ENCODE measurements at places on chromosomes 1 and 21.
A peak's percentile ranks its signal among the peaks of the same experiment; 100 is the strongest.

- DNase-seq, result no peak
These were observed 115.3 kb downstream of the NTPCR start for GRCh38 chr1:233065685-233066084.

- DNase-seq, result no peak
These were observed 11.9 kb downstream of the FGGY start for GRCh38 chr1:59308839-59309238.

DNA sequence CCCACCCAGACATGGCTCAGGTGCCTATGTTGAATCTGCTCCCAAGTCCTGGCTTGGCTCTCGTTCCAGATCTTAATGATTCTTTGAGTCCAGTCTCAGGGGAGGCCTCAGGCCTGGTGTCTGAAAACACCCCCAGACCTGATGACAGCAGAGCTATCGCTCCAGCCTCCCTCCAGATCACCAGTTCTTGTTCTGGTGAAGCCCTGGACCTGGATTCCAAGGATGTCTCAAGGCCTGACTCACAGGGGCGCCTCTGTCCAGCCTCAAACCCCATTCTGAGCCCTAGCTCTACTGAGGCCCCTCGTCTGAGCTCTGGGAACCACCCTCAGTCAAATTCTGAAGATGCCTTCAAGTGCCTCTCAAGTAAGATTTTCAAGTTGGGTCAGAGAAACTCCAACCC lies 11.4 kb downstream of the MROH7 start:
- DNase-seq, result no peak

- no peak for DNase-seq
These were observed 132.0 kb upstream of the ZC3H11B start for GRCh38 chr1:219744652-219745469.

DNA sequence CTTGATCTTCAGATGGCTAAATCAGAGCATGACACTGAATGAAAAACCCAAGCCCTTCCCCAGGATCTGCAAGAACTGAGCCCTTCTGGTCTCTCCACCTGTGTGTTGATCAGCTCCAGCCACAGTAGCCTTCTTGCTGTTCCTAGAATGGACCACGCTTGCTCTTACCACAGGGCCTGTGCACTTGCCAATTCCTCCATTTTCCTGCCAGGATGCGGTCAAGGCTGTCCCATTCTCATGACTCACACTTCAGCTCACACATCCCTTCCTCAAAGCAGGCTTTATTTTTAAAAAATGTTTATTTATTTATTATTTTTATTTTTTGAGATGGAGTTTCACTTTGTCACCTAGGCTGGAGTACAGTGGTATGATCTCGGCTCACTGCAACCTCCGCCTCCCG lies 43.6 kb upstream of the GRHL3 start:
- DNase-seq, result no peak

GRCh38 chr1:27886744-27887143 lies 14.4 kb downstream of the THEMIS2 start:
- DNase-seq, result no peak

DNA sequence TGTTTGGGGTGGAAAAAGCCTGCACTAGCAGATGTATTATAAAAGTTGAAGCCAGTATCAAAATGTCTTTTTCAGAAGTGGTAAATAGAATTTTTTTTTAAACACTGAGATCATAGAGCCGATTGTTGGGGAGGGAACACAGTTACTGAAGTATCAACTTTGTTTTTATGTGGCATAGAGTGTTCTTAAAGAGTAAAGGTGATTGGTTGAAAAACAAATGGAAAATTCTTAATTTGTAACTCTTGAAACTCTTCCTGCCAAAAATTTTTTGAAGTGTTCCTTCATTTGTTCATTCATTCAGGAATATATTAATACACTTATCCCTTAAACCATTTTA lies 83.3 kb downstream of the DISP1 start:
- DNase-seq, result no peak

GRCh38 chr1:44643721-44644334 lies 30.5 kb downstream of the TMEM53 start:
- DNase-seq, result no peak

- no peak for DNase-seq
These were observed 37.6 kb upstream of the CLIC4 start for GRCh38 chr1:24707687-24708086.

DNA sequence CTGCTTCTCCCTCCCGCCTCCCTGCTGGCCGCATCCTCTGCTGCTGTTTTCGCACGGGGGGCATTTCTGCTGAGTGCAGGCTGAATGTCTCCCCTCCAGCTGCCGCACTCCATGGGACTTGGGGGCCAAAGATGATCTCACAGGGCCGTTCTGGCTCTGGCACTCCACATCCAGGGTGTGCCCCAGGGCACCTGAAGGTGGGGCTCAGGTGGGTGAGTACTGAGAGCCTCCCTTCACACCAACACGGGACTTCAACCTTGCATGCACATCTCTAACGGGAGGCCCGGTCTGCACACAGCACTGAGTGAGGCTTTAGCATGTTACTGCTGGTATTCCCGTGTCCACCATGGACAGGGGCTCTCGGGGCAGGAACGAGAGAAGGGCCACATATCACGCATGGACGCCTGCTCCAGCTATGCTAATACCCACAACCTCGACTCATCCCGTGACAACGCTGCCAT lies 88.9 kb downstream of the DMRTB1 start:
- no peak for DNase-seq

- no peak for DNase-seq
These were observed 22.5 kb downstream of the EFCAB7 start for GRCh38 chr1:63545780-63546179.

DNA sequence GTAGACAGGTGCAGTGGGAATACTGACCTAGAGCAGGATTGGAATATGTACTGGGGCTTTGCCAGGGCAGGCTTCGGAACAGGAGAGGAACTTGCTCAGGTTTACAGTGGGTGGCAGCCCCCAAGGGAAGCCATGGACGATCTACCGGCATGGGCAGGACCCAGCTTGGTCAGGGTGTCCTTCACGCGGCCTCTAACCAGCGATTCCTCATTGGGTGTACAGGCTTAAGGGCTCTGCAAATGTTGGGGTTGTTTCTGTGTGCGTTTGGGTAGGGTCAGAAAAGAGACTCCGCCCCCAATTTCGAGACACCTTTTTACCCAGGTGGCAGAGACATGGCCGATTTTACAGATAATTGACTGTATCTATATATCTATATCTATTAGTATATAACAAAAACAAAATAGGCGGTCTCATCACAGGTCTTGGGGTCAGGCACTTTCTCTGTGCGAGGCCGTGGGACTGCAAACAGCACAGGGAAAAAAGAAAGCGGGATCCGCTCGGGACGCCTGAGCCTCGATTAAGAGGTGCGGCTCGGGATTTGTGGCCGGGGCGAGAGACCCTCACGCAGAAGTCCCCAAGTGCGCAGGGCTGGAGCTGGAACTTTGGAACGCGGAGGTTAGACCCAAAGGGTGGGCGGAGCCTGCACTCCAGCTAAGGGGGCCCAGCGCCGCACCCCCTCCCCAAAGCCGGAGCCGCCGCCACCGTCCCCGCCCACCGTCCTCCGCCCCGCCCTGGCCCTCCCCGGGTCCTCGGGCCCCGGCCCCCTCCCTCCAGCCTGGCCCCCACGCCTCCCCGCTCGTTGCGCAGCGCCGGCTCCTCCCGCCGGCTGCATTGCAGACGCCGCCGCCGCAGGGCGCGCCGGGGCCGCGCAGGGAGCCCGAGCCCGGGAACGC lies 67.5 kb upstream of the VAMP3 start:
- peak; percentile 16 for DNase-seq

- no peak for DNase-seq
These were observed 16.5 kb upstream of the MPZL1 start for GRCh38 chr1:167705250-167705649.

DNA sequence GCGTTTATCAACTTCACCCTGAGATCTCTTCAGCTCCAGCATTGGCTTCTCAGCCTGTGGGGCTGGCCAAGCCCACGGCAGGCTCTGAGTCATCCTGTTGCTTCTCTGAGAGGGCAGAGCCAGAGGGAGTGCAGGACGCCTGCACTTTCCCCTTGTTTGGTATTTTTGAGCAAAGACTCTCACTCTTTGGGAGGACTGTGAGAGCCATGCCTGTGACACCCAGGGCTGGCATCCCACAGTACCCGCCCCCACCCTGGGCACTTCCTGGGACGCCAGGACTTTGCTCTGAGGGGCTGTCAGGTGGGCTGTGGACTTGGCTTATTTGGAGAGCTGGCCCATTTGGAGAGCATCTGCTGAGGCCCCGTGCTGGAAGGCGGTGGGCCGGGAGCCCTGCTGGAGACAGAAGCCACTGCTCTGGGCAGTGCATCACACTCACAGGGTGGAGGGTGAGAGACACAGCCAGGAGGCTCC lies 37.4 kb downstream of the VANGL1 start:
- no peak for DNase-seq

DNA sequence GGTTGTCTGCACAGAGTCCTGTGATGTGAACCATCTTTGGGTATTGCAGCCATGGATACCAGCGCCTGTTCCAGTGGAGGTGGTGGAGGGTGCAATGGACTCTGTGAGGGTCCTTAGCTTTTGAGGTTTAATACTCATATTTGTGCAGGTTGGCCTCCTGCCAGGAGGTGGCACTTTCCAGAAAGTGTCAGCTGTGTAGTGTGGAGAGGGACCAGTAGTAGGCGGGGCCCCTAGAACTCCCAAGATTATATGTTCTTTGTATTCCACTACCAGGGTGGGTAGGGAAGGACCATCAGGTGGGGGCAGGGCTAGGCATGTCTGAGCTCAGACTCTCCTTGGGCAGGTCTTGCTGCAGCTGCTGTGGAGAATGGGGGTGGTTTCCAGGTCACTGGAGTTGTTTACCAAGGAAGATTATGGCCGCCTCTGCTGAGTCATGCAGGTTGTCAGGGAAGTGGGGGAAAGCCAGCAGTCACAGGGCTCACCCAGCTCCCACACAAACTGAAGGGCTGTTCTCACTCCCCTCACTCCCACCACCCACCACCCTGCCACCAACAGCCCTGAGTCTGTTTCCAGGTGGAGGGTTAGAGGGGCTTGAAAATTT lies 31.2 kb upstream of the ZNF678 start:
- no peak for DNase-seq

- no peak for DNase-seq
These were observed 325.2 kb downstream of the DUSP10 start for GRCh38 chr1:221416723-221417122.

GRCh38 chr1:30146448-30146847 lies 576.9 kb downstream of the MATN1 start:
- no peak for DNase-seq

DNA sequence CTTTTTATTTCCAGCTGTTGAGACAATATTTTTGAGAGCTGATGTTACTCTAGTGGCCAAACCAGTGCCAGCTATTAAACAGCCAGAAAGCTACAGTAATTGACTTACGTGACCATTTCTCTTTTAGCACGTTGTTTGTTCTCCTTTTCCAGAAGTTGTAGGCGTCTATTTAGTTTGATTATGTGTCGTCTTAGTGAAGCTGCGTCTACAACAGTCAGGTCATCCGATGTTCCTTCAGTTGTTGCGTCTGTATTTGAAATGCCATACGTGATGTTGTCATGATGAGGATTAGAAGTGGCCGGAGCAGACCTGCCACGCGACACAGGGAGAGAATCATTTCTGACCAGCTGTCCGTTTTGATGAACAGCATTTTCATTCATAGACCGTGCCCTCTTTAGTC lies 38.2 kb downstream of the TMEM51 start:
- DNase-seq, result no peak

- DNase-seq, result no peak
These were observed 37.1 kb upstream of the CD55 start for GRCh38 chr1:207284209-207284897.

DNA sequence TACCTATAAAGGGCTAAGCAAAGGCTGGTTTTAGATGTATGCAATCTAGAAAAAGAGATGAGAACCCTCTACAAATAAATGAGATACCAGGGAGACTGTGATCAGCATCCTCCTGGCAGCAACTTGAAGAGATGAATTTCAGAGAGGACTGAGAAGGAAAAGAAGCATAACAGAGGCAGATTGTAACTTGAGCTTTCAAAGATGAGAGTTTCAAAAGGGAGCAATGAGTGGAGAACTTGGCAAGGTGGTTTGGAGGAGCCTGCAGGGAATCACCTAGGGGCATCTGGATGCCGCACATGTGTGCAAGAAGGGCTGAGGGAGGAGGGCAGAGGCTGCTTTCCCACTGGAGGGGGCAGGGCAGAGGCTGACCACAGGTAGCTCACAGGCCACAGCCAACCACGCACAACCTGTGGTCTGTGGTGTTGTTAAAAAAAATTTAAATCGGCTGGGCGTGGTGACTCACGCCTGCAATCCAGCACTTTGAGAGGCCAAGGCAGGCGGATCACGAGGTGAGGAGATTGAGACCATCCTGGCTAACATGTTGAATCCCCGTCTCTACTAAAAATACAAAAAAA lies 50.2 kb downstream of the PCNX2 start:
- no peak for DNase-seq

DNA sequence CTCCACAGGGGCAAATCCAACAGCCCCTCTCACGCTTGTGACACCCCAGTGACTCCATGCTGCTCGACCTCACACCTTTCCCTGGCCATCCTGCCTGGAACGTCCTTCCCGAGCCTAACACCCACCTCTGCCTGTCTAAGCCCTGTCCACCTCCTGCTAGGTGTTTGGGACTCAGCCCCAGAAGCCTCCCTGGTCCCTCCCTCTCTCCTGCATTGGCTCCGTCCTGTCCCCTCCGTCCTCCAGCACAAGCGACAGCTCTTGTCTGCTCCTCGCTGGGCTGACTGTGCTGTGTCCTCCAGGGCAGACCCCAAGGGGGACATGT lies 102.0 kb upstream of the IFFO2 start:
- DNase-seq, result no peak

GRCh38 chr1:223708001-223708359 lies 4.4 kb upstream of the CAPN2 start:
- DNase-seq, result no peak

GRCh38 chr1:182956708-182957365 lies 3.9 kb upstream of the SHCBP1L start:
- no peak for DNase-seq

- no peak for DNase-seq
These were observed 18.3 kb downstream of the KIRREL1 start for GRCh38 chr1:158011714-158012113.

DNA sequence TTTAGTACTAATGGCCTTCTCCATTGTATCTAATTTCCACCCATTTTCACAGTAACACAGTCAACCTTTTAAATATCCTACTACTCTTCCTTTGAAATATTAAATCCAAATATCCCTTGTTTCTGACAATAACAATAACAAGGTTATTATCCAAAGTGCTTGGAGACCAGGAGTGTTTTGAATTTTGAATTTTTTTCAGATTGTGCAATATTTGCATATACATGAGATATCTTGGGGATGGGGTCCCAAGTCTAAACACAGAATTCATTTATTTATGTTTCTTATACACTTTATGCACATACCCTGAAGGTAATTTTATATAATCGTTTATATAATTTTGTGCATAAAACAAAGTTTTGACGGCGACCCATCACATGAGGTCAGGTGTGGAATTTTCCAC lies 17.5 kb downstream of the DMAP1 start:
- no peak for DNase-seq

DNA sequence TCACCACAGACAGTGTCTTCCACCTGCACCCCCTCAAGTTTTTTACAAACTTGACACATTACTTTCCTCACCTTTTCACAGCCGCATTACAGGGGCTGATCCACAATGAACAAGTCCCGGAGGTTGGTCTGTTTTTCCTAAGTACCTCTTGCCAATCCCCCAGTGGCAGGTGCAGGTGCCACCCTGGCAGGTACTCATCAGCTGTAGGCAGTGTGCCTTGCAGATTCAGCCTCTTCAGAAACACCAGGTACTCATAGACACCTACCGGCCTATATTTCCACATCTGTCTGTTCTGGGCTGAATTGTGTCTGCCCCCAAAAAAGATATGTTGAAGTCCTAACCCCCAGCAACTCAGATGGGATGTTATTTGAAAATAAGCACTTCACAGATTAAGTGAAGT lies 81.4 kb upstream of the CNIH3 start:
- DNase-seq, result no peak

- no peak for DNase-seq
These were observed 57.2 kb downstream of the SLC9C2 start for GRCh38 chr1:173545688-173546087.

- DNase-seq, result no peak
These were observed 99.9 kb upstream of the SGIP1 start for GRCh38 chr1:66434096-66434495.

All from globus pallidus (tissue), 1 donor.